Kidney (tissue), 22 donors: ENCODE measurements at places on chromosomes 4 and X.
A peak's percentile ranks its signal among the peaks of the same experiment; 100 is the strongest.

DNA sequence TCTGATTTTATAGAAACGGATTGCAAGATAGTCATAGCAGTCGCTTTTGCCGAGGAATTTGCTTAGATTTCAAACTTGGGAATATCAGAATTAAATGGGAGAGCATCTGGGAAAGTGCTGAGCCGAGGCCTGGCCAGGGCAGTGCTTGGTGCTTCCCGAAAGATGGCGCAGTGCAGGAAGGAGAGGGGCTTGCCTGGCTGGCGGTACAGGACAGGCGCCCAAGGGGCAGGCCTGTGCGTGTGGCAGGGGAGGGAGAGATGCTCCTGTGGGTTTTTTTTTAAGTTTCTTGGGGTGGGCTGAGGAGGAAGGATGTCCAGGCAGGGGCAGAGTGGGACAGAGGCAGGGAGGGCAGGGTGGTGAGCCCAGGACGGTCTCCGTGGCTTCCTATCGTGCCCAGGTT, 241.1 kb downstream of the AFAP1 start:
- no peak for DNase-seq

DNA sequence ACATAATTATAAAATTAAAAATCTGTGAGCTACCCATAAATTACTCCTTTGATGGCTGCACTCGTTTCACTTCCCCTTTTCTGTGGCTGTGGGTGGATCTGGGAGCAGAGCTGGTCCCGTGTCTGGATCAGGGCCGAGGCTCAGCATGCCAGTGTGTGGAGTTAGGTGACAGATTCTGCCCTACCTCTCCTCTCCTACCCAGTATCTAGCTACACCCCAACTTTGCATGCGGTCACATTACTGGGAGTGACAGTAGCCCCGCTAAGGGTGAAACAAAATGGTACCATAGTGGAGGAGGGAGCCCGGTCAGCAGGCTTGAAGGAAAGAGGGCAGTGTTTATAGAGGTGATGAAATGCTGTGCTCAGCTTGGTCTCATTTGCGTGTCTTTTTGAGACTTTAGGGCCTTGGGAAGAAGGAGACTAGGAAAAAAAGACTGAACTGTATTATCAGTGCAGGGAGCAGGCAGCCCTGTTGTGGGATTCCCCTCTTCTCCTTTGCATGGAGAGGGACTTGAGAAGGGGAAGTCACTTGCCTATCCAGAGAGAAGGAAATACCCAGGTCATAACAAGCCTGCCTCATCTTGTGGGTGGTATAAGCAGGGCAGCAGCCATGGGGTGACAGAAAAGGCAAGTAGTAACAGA, 48.4 kb downstream of the ARHGAP10 start:
- DNase-seq = no peak

DNA sequence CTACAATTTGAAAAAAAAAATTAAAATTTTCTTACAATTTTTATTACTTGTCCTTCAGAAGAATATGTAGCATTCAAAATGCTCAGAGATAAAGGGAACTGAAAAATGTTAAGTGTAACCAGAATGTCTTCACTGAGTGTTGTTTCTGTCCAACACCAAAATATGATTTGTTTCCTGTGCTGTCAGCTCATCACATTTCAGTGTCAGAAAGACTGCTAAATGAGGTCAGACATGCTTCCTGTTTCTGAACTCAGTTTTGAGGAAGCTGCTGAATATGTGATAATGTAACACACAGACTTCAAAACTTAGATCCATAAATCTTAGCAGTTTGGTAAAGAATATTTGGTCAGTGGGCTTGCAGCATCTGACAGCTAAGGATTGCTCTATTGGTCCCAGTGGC, 1849.7 kb downstream of the PCDH7 start:
- no peak for DNase-seq

DNA sequence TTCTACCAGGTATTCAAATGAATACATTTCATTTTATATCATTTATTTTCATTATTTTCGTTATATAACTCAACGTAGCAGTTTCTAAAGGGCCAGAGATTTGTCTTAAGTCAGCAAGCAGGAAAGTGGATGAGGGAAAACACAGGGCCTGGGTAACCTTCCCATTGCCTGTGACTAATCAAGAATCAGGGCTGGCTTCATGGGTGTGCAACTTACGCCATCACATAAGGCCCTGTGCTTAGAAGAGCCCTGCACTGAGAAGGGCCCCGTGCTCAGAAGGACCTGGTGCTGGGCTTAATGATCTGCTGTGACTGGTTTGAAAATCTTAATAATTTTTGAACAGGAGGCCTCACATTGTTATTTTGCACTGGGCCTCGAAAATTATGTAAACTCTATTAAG, 65.4 kb upstream of the FAM9C start:
- no peak for DNase-seq

DNA sequence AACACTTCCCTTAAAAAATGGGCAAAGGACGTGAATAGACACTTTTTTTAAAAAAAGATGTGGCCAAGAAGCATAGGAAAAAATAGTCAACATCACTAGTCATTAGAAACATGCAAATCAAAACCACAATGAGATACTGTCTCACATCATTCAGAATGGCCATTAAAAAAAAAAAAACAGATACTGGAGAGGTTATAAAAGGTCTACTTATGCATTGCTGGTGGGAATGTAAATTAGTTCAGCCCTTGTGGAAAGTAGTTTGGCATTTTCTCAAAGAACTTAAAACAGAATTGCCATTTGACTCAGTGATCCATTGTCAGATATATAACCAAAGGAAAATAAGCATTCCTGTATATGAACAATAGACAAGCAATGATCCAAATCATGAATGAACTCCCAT, 352.8 kb upstream of the EPHA5 start:
- no peak for DNase-seq

- DNase-seq = peak; percentile 35
Observed at GRCh38 chr4:152535360-152535902, 461 bp downstream of the FBXW7 start.

GRCh38 chr4:110061076-110061475, 137.3 kb downstream of the ELOVL6 start:
- no peak for DNase-seq

DNA sequence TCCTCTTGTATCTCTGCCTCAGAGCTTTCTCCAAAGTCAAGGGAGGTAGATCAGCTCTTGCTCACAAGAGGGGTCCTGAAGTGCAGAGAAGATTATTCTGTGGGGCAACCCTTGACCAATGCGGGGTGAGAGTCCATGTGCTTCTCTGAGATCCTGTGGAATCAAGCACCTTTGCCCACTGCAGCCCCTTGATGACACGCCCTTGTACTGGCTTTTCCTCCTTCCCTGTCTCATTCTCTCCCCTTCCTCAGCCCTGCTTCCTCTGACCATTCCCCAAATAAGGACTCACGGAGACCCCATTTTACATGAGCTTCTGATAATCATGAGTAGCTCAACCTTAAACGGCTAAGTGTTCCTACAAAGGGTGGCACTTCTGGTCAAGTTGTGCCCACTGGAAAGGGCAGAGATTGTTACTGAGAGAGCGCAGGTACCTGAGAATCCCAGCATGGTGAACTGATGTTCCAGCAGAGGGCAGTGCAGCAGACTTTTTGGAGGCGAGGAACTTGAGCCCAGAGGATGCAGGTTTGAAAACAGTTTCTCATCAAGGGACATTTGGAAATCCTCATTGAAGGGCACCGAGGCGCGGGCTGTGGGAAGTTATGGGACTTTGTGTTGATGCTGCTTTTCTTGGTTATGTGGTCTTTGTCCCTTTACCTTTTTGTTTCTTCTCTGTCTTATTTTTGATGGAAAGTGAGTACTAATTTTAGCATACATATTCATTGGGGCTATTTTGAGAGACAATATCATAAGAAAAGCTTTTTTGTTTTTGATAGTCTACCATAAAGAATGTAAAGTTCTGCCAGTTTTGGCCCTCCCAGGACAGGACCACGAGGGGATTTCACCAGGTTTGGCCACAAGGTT, 201.3 kb downstream of the RBM46 start:
- DNase-seq = peak; percentile 69

GRCh38 chr4:1239141-1239949, 9.6 kb downstream of the CTBP1 start:
- DNase-seq = no peak

- DNase-seq = no peak
Observed at GRCh38 chr4:102521570-102521969, 20.4 kb downstream of the NFKB1 start.

DNA sequence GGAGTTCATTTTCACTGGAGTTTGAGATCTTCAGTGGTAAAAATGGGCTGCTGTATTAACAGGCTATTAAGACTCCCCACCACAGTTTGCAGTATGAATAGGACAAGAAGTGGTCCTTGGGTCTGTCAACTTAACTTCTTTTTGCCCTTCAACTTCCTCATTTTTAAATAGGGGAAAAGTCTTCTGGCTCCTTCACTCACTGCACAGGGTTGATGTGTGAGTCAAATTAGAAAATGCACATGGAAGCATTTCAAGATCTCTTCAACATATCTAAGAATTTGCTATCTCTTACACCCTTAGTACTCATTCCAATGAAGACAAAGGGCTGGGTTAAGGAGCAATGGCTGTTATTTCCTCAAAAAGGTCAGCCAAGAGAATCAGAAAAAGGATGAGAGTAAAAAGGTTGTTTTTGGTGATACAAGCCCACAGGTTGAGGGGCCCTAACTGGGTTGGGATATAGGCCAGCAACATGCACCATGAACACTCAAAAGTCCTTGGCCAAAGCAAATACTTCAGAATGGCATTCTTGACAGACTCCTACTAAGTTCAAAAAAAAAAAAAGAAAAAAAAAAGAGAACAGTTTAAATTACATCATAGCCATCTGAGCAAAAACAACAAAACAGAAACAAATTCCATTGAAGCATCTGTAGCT, 13.4 kb downstream of the PDE5A start:
- DNase-seq = no peak

GRCh38 chr4:89008166-89008565, 48.8 kb downstream of the FAM13A start:
- no peak for DNase-seq
